Mucosa of descending colon (tissue), 3 donors: ENCODE measurements at places on chromosomes 6 and 20. TPM values are rescaled to one million over a fixed set of nuclear protein-coding genes. Genes with fewer than 3 reads are reported as not detected.

The DPPA5 gene
- not detected for total RNA-seq

The CTCFL gene
- not detected for total RNA-seq

The OPRM1 gene
- total RNA-seq = not detected

The FOXA2 gene
- 25.3 TPM for total RNA-seq

GRCh38 chr6:163583558-163583957 is 169.0 kb downstream of the QKI start:
- no peak for DNase-seq

- no peak for DNase-seq
Measured at GRCh38 chr6:168037242-168037641, 39.8 kb downstream of the KIF25 start.

- DNase-seq = no peak
Measured at GRCh38 chr6:29919506-29920445, 22.6 kb upstream of the HLA-A start.

- no peak for DNase-seq
Measured at GRCh38 chr6:120378582-120379220, 955.6 kb downstream of the TBC1D32 start.

DNA sequence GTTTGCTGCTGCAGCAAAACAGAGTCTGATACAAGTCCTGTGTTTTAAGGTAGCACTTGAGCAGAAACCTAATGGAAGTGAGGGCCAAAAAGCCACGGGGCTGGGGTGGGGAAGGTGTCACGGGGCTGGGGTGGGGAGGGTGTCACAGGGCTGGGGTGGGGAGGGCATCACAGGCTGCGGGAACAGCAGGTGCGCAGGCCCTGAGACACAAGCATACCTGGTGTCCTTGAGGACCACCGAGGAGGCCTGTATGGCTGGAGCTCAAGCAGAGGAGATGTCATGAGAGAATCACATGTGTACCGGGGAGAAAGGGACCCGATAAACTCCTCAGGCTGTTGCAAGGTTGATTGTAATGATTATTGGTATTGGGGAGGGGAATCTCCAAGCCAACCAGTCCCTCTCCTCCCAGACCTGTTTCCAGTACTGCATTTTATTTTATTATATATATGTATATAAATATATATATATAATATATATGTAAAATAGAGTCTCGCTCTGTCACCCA is 13.6 kb upstream of the SPO11 start:
- DNase-seq = no peak

GRCh38 chr6:43966374-43966658 is 160.9 kb downstream of the MRPL14 start:
- no peak for DNase-seq

DNA sequence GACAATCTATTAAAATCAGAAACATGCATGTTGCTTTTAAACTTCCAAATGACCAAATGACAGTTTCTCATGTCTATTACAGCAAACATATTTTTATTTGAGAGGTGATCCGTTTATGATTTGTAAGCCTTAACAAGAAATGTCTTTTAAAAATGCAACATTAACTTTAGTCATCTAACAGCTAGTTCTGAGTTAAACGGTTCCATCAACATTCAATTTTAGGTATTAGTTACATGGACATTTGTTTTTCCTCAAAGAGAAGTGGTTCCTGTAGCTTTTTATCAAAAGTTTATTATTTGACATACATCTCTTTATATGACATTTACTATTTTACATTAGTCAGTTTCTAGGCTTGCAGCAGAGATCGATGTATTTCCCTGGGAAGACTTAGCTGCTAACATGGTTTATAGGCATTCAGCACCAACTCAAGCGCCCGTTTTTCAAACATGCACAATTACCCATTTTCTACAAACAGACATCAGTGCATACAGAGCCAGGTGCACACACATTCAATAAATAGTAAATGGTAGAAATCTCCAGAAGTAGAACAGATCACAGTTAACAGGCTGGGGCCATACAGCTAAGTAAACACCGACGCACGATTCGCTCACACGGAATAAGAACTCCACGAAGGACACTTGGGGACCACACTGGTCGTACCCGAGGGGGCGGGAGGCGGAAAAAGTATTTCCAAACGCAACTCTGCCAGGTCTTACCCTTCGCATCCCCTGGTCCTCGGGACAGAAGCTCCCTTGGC is 882 bp downstream of the CNR1 start:
- no peak for DNase-seq

- DNase-seq = no peak
Measured at GRCh38 chr20:5612581-5613301, 137.5 kb upstream of the SHLD1 start.

GRCh38 chr6:135411339-135411738 is 86.2 kb downstream of the AHI1 start:
- peak; percentile 10 for DNase-seq

- no peak for DNase-seq
Measured at GRCh38 chr6:226516-227073, 65.7 kb upstream of the DUSP22 start.

DNA sequence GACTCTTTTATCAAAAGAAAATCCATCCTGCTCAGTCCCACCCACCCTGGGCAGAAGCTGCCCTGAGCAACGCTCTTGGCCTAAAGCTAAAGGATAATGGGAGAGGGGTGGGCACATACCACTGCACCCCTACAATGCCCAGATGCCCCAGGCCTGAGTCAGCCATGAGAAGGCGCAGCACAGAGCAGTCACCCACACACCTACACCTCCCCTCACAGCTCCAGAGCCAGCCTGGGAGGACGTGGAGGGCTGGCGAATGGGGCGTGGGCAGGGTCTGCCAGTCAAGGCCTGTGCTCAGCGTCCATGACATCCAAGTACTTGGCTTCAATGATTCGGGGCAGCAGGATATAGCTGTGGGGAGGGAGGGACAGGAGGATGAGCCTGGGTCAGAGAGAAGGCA is 11.5 kb downstream of the SLC4A11 start:
- no peak for DNase-seq

- DNase-seq = no peak
Measured at GRCh38 chr6:121335087-121336008, 1.1 kb upstream of the TBC1D32 start.

- DNase-seq = no peak
Measured at GRCh38 chr6:4924661-4925271, 79.1 kb downstream of the RPP40 start.

GRCh38 chr6:6008648-6009421 is 2.1 kb upstream of the NRN1 start:
- peak; percentile 65 for DNase-seq

DNA sequence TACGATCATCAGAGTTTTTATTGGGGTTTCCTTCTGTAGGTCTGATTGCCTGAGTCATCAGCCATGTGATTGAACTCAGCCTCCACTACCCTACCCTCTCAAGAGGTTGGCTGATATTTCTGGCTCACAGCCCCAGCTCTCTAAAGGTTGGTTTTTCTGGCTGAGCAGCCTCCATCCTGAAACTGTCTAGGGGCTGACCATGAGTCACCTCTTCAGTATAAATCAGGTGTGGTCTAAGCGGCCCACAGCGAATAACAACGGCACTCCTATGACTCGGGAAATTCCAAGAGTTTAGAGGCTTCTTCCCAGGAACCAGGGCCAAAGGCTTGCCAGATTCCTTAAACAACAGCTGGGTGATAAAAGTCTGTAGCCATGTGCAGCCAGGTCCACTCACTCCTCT is 115.5 kb downstream of the SOD2 start:
- no peak for DNase-seq

GRCh38 chr6:160063771-160064413 is 57.7 kb upstream of the SLC22A1 start:
- no peak for DNase-seq

- peak; percentile 1 for DNase-seq
Measured at GRCh38 chr20:63090052-63090451, 83.3 kb upstream of the BHLHE23 start.

DNA sequence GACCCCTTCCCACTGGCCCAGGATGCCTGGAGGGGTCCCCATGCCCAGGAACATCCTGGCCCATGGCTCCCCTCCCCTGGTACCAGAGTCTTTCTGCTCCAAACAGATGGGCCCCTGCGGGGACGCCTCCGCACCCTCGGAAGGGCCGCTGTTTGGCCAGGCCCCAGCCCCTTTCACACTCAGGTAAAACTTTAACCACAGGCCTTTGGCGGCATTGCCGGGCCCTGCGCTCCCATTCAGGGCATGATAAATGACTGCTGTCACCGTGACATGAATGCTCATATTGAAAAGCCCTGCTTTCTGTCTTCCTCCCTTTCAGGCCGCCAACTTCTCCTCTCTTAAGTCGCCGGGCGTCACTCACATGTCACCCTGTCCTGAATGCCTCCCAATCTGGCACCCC is 141.5 kb upstream of the TOP1 start:
- DNase-seq = no peak
